ENCODE measurements at places on chromosomes 7 and 10.

DNA sequence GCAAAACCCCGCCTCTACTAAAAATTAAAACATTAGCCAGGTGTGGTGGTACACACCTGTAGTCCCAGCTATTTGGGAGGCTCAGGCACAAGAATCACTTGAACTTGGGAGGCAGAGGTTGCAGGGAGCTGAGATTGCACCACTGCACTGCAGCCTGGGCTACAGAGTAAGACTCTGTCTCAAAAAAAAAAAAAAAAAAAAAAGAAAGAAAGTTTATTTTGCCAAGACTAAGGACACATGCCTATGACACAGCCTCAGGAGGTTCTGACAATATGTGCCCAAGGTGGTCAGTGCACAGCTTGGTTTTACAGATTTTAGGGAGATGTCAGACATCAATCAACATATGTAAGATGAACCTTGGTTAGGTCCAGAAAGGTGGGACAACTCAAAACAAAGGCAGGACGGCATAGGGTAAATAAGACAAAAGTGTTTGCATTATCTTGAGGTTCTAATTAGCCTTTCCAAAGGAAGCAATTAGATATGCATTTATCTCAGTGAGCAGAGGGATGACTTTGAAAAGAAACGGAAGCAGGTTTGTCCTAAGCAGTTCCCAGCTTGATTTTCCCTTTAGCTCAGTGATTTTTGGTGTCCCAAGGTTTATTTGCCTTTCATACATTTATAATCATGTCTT, 20.7 kb upstream of the OTUD1 start:
- DNase-seq: no peak

DNA sequence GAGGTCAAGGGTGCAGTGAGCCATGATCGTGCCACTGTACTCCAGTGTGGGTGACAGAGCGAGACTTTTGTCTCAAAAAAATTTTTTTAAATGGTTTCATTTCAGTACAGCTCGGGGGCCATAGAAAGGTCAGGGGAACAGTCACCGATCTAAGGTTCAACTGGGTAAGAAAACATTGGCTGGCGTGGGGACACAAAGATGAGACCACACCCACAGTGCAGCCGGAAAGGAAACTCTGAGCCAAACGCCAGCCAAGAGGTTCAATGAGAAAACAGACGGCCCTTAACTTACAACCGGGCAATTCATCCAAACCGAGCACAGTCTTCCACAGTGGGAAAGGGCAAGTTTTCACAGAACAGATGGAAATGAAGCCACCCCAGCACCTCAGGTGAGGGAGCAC, 65.1 kb downstream of the SLC37A3 start:
- no peak for DNase-seq

DNA sequence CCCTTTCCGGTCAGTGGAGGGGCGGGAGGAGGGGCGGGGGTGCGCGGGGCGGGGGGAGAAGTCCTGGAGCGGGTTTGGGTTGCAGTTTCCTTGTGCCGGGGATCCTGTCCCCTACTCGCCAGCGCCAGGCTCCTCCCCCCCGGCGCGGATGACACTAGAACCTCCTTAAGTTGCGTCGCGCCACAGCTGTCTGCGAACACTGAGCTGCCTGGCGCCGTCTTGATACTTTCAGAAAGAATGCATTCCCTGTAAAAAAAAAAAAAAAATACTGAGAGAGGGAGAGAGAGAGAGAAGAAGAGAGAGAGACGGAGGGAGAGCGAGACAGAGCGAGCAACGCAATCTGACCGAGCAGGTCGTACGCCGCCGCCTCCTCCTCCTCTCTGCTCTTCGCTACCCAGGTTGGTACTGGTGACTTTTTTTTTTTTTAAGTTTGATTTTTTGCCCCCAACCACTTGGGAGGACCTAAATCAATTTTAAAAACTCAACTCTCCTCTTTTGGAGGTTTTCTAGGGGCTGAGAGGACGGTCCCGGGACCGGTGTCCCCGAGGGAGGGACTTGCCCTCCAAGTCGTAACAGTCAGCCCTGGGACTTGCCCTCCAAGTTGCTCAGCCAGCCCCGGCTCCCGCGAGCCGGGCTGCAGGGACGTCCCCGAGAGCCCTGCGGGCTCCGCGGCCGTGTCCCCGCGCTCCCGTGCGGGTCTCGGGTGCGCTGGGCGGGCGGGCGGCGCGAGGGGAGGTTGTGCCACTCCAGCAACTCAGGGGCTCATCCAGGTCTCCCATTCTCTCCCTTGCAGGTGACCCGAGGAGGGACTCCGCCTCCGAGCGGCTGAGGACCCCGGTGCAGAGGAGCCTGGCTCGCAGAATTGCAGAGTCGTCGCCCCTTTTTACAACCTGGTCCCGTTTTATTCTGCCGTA, at the start of gene GATA3:
GATA3 (plus strand) TSS at position 195 of the 914 bp plus-strand sequence. CDS start 968 bp downstream, outside the sequence.
- DNase-seq: peak; percentile 64

DNA sequence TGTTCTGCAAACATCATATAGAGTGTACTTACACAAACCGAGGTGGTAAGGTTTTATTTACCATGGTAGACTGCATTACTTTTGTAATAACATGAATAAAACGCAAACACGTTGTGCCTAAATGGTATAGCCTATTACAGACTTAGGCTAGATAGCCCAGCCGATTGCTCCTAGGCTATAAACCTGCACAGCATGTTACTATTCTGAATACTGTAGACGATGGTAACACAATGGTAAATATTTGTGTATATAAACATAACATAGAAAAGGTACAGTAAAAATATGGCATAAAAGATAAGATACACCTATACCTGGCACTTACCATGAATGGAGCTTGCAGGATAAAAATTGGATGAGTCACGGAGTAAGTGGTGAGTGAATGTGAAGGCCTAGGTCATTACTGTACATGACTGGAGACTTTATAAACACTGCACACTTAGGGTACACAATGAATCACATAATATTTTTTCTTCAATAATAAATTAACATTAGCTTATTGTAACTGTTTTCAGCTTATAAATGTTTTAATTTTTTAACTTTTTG, 16.3 kb downstream of the AKR1D1 start:
- DNase-seq: no peak

DNA sequence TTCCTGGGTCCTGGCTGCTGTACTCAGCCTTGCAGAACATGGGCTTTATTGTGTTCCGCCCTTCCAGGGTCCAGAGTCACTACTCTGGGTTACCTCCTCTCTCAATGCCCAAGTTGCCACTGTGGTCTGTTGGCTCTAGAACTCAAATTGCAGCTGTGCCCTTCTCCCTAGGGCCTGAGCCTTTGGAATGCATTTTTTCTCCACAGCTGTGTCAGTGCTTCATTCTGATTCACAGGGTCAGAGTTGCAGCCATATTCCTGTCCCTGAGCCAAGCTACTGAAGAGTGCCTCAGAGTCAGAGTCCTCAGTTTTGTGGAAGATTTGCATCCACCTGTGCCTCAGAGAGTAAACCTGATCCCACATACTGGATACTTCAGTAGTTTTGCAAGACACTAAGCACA, 167.5 kb downstream of the ITGB1 start:
- DNase-seq: no peak

- no peak for DNase-seq
These were observed 136.8 kb downstream of the GALNT11 start for GRCh38 chr7:152162287-152162686.

DNA sequence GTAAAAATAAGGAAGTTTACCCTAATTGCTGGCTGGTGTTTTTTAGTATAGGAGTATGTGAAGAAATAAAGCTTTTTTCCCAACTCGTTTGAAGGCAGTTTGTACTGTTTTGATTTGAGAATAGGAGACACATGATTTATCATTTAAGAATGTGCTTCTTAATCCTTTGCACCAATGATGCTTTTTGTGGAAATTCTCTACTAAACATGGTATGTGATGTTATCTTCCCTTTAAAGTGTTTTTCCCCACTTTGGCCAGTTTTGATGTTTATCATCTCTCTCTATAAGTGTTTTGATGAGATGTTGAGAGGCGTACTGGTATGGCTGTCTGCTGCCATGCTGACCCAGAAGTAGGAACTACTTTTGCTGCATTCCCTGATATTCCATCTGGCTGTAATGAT, 85.1 kb downstream of the SUGCT start:
- DNase-seq: no peak

DNA sequence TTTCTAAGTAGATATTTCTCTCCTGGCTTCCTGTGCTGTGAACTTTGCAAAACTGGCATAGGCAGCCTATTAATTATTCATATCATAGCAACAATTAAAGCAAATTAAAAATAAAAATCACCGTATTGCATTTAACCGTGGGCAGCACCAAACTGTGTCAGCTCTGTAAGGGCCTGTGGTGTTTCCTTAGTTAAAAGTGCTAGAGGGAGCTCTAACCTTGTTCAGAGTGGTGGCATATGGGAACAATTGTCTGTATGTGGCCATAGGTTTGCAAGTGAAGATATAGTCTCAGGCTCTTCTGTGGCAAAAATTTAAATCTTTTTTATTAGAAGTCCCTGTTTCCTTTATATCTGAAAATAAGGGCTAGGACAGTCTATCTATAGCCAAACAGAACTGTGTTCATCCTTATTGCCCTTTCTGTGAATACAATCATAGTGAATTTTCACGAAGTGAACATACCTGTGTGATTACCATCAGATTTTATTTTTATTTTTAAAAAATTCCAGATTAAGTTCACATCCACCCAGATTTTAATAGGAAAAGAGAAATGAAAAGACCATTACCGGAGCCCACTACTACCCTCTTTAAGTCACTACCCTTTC, 92.6 kb downstream of the POLL start:
- no peak for DNase-seq

DNA sequence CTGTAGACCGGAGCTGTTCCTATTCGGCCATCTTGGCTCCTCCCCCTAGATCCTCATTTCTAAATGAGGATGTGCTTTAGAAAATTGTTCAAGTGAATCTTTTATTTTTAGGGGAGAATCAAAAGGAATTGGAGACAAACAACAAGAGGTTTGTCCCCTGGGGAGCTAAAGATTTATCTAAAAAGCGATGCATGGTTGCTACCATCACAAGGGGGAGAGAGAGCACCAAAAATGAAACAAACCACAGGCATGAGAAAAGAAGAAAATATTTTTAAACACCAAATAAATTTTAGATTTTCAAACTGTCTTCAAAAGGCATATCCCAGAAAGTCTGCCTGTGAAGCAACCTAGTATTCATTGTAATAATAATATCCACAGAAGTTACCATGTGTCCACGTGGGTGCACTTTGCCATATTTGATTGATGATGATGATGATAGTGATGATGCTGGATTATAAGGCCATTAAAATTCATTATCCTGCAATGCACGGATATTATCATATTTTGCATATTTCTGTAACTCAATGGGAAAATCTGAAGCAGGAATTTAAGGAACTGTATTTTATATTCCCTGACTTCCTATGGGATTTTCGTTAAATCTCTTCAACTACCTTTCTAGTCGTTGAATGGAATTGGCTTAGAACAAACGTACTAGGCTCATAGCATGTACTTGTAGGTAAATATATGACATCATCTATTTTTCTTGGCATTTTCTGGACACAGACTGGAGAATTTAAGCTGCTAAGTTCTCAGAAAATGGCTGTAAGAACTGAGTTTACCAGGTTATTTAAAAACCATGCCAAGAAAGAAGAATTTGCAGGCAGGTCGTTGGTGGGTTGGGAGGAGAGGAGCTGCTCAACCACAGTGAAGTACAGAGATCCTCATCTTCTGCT, 171.6 kb downstream of the WDR37 start:
- DNase-seq: no peak

- DNase-seq: no peak
These were observed 52.1 kb downstream of the CAMK1D start for GRCh38 chr10:12401466-12401865.

DNA sequence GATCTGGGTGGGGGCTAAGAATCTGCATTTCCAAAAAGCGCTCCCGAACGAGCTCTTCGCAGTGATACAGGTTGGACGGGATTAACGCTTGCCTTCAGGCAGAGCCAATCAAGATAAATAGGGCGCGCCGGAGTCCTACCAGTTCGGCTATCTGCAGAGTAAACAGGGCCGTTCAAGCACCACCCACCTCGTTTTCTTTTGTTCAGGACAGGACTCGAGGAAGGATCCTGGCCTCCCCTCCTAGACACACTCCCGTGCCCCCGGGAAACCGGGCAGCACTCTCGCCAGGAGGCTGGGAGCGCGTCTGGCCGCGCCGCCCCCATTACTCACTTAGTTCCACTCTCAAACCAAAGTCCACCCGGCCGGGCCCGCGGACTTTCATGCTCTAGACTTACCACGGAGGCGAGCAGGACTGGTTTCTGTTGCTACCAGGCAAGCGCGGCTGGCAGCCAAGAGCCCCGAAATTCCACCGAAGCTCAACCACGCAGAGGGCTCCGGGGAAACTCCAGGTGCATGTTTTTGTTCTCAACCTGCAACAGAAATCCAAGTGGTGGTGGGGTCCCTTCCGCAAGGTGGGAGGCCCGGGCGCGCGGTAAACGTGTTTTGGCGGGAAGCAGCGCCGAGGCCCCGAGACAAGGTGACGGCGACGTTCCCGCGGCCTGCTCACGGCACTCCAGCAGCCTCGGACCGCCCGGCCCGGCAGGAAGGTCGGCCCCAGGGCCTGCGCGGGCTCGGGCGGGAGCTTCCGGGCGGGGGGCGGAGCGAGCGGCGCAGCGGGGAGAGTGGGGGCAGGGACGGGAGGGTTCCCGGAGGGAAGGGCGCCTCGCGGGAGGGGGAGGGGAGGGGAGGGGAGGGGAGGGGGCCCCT, 12.7 kb downstream of the HNRNPF start:
- DNase-seq: peak; percentile 75

DNA sequence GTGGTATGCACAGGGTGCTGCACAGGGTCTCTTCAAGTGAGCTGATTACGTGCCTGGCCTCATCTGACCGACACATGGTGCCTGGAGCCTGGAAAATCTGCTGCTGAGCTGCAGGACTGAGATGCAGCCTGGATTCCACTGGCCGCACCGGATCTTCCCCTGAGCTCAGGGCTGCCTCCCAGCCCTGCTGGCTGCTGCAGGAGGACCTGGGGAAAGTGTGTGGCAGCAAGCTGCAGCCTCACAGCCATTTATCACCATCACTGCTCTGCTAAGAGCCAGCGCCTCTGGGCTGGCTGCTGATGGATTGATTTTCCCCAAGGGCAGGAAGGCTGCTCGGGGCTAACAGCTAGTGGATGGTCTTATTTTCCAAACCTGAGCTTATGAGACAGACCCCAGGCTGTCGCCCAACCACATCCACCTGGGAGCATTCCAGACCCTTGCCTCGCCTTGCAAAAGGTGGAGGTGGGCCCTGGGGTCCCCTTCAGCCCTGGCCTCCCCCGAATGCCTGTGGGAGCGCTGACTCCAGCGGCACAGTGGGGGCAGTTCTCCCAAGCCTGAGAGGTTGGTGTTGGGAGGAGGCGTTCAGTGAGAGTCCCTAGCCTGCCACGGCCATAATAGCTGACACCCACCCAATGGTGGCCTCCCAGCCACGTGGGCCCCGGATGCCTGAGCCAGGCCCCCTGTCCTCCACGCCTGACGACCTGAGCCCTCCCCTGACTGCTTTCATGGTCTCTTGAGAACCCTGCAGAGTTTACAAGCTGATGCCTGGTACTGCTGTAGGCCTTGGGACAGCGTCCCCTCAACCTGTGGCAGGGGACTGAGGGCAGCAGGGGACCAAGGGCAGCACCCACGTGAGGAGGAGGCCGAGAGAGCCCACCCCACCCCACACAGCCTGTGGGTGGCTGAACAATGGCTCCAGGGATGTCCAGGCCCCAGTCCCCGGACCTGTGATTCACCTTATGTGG, 38.2 kb downstream of the STK32C start:
- DNase-seq: no peak

All from NK-92 treated with Interleukin-12 subunit alpha and Interleukin-12 subunit beta, amount 100 ng/mL, for 24 hours (cell line).